NCI-H526 (cell line): ENCODE measurements at places on chromosomes 7 and 10.

DNA sequence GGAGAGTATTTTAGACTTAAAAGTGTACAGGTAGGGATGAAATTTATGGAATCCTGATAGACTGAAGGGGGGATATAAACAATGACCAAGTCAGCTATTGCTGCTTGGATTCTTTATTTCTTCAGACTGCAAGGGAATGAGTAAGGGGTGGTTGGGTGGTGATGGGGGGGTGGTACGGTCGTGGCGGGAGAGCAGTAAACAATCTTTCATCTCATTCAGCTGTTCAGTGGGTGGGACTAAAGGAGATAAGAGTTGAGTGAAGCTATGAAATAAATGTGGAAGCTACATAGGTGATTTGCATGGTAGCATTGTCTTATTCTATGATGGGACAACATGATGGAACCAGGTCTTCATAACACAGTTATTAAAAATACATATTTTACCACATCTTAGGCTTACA is 1.8 kb downstream of the SEPTIN7 start:
- DNase-seq: no peak

DNA sequence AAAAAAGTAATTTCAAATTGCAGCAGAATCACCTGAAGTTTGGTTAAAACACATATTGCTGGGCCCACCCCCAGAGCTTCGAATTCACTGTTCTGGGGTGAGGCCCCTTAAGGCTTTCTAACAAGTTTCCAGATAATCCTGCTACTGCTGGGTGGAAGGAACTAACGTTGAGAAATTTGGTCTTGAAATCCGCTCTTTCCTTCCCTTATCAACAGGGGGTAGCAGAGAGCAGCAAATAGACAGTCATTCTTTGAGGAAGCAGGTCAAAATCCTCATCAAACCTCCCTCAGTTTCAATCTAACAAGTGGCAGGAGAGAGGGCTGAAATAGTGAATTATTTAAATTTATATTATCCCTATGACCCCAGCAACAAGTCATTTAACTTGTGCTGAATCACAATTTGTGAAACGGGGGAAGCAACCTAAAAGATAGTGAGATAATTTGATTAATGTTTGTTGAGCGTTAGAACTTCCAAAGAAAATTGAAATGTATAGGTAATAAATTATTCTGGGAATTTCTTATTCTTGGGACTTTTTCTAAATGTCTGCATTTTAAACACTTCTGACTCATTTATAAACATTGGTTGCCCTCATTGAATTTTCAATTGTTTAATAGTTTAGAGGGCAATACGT is 21.7 kb upstream of the MALSU1 start:
- DNase-seq: peak; percentile 52

DNA sequence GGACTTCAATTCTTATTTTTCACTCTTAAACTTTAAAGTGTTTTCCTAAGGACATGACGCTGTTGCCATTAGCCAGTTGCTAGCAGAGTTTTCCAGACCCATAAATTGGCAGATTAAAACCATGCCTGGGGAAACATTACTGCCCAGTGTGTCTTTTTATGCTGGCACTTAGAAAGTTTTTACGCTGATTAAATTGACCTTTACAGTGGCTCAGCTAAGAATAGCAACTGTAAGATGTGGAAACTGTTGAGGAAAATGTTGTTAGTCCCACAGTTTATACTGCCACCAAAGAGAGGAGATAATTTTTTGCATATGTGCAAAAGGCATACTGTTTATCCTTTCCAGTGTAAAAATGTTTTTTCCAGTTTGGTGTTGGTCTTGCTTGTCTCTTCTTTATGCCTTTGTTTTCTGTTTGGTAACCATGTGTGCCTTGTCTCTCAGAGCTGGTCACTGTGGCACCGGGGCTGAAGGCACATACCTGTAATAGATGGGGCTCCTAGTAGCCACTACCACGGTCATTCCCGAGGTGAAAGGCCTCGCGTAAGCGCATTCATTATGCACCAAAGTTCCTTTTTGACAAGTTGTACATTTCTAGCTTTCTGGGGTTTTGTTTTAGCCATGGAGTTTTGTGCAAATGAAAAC is 45.3 kb downstream of the CYP17A1 start:
- DNase-seq: no peak

- no peak for DNase-seq
Measured at GRCh38 chr10:88931548-88931947, 21.0 kb downstream of the ACTA2 start.

DNA sequence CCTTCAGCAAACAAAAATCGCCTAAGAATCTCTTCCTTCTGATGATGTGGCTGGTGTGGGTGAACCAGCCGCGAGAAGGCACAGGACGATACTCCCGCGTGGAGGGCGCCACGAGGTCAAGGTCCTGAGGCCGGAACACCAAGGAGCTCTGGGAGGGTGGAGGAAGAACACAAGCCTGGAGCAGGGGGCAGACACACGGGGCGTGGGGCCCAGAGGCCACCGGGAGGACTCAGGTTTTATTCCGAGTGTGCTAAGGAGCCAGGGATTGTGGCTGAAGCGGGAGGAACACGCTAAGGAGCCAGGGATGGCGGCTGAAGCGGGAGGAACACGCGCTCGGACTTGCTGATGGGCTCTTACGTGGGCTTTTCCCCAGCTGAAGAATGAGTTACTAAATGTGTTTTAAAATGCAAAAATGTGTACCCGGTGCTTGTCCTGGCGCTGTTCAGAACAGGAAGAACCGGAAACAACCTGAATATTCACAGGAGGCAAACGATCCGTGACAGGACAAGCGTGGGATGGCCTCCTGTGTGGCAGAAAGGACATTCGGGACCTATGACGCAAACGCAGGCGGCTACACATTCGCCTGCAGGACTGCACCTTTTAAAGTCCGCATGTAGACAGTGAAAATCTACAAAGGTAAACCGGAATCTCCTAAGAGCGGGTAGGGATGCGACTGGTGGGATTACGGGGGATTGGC is 64.0 kb downstream of the MAD1L1 start:
- peak; percentile 57 for DNase-seq

DNA sequence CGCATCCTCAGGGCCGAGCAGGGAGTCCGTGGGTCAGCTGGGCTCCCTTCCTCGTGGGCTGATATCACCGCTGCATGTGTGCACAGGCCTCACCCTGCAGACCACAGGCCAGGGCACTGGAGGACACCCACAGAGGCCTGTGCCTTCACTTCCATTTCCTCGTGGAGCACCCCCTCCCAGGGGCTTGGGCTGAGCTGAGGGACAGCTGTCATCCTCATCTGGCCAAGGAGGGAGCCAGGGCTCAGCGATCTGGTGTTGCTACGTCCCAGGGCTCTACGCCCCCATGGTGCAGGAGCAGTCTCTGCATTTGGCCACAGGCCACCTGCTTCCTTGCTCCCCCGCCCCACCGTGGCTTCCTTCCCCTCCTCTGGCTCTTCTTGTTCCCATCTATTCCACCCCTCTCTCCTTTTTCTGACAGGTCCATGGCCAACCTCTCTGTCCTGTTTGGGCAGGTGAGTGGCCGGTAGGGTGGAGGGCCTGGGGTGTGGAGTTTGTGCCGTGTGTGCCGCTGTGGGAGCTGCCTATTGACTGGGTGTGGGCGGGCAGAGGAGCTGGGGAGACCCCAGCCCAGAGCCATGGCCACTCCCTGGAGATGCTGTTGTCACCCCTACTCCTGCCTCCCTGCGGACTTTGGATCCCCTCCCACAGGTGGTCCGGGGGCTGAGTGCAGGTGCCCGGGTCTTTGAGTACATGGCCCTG is 8.3 kb upstream of the ASIC3 start:
- DNase-seq: no peak

DNA sequence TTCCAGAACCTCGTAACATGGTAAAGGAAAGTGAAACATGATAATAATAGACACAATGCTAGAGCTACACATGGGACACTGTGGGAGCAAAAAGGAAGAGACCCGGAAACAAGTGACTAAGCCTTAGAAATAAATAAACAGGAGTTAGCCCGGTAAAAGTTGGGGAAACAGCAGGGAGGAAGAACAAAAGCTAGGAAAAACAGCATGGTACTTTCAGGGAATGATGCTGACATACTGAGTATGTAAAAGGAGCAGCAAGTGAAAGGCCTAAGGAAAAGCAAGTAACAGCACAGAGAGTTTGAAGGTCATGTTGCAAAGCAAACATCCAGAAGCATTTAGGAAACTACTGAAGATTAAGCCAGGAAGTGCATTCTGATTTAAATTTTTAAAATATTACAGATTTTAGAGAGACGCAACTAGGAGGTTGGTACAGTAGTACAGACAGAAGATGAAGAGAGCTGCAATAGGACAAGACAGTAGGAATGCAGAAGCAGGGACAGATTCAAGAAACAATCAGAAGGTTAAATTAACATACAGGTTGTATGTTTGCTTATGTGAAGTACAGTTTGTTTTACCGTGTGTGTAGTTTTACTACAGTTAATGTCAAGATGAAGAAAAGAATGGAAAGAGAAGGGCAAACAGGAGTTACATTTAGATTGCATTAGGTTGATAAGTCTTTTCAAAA is 63.7 kb downstream of the ARHGAP12 start:
- peak; percentile 1 for DNase-seq

DNA sequence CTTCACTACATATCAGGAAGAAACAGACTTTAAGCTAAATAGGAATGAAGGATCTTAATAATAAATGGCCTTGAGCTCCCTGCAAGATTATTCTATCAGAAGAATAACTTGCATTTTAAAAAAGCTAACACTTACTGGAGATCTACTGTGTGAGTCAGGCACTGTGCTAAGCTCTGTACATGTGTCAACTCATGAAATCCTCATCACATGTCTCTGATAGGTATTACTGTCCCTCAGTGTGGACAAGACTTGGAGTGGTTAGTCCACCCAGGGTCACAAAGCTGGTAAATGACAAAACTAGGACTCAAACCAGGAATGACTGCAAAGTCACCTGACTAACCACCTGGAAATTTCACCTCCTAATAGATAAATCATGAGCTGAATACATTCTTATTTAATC is 57.1 kb upstream of the KCTD7 start:
- no peak for DNase-seq

- DNase-seq: no peak
Measured at GRCh38 chr10:49760789-49761188, 1.3 kb downstream of the OGDHL start.

GRCh38 chr10:43407148-43407575 is 1.8 kb downstream of the HNRNPF start:
- DNase-seq: no peak

- no peak for DNase-seq
Measured at GRCh38 chr10:70605161-70605560, 2.6 kb upstream of the PRF1 start.

GRCh38 chr7:137820156-137820555 is 26.6 kb downstream of the DGKI start:
- DNase-seq: peak; percentile 88

GRCh38 chr10:69047111-69047832 is 40.6 kb upstream of the SRGN start:
- DNase-seq: no peak

DNA sequence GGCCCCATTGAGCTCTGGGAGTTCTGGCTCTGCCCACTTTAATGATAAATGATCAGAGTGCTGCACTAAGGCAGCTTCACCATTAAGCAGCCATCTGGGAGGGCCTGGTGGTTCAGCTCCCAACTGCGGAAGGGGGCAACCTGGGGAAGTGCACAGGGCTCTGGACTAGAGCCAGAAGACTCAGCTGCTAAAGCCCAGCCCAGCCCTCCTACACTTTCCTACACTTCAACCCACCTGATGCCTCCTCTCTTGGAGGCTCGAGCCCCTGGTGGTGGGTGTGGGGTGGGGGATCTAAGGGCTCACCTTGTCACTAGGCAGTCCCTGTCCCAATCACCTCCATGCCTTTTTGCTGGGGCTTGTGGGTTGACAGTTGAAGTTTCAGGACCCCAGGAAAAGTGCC is 60.6 kb upstream of the ANTXRL start:
- no peak for DNase-seq

DNA sequence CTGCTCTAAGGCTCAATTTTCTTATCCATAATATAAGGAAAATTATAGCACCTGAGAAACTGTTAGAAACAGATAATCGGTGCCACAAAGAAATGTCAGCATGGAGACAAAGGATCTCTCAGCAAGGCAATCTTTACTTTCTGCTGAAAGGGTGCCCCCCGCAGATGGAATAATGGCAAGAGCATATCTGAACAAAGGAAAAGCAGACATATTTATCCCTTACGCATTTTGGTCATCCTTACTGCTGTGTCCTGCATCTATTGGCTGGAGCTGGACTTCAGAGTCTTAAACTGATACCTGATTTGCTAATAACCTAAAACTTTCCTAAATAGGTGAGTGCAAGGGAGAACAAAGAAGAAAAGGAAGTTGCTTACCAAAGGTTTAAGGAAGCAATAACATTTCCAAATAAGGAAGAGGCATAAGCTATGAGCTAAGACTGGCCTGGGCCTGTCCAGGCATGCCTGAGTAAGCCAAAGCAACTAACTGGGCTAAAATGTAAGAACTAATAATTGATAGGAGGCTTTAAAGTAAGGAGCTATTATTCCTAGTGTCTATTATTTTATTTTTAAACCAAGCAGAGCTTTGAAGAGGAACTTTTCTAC is 39.6 kb upstream of the ELMO1 start:
- DNase-seq: no peak

DNA sequence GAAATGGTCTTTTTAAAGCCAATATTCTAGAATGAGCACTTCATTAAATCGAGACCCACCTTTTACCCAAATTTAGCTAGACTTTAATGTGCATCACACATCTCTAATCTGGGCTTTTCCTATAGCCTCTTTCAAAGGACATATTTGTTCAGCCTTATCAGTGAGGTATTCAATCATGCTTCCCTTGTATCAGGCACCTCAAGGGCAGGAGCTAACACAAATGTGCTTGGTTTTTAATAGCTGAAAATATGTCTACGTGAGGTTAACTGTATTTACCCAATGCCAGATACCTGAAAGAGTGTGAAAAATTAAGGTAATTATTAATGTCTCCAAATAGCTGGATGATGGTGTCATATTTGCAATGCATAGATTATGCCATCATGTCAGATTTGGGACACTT is 203.9 kb downstream of the SNX10 start:
- no peak for DNase-seq

- DNase-seq: peak; percentile 56
Measured at GRCh38 chr7:66627881-66628360, 760 bp upstream of the KCTD7 start.

DNA sequence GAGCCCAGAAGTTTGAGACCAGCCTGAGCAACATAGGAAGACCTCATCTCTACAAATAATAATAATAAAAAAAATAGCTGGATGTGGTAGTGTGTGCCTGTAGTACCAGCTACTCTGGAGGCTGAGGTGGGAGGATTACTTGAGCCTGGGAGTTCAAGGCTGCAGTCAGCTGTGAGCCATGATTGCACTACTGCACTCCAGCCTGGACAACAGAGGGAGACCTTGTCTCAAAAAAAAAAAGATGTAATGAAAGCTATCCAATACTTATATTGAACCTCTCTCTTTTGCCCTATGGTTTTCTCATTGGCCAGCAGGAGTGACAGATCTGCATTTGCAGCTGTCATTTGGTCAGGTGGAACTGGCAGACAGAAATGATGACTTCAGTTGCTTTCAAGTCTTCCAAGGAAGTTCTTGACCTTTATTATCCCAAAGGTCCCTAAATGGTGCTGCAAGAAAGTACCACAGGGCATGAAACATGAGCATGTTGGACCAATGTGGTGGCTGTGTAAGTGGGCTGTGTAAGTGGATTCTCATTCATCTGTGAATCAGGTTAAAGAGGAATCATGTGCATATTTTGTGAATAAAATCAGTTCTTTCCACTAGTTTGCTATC is 99.4 kb downstream of the CALD1 start:
- DNase-seq: peak; percentile 31
